ENCODE measurements at places on chromosomes 2 and 18.

DNA sequence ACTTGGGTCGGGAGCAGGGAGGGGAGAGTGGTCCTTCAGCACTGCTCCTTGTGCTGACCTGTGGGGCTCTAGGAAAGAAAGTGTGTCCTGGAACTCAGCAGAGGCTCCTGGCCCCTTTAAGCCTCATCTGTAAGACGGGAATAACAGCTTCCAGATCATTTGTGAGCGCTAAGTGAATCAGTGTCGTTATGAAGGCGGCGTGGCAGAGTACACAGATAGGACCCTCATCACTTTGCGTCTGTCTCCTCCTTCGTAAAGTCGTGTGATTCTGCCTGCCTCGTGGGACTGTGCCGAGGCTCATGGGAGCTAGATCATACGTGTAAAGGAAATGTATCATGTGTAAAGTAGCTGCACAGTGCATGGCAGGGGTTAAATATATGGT is 18.6 kb downstream of the COLEC11 start:
- no peak for DNase-seq

- no peak for DNase-seq
Observed at GRCh38 chr2:193783681-193784080, 1588.9 kb upstream of the TMEFF2 start.

GRCh38 chr2:241965931-241966412 is 96.4 kb downstream of the RTP5 start:
- DNase-seq: peak; percentile 97

DNA sequence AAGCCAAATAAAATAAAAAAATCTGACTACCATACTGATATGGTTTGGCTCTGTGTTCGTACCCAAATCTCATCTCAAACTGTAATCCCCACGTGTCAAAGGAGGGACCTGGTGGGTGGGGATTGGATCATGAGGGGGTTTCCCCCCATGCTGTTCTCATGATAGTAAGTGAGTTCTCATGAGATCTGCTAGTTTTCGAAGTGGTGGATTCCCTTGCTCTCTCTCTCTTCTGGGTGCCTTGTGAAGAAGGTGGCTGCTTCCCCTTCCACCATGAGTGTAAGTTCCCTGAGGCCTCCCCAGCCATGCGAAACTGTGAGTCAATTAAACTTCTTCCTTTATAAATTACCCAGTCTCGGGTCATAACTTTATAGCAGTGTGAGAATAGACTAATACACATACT is 123.8 kb upstream of the WDSUB1 start:
- DNase-seq: no peak

DNA sequence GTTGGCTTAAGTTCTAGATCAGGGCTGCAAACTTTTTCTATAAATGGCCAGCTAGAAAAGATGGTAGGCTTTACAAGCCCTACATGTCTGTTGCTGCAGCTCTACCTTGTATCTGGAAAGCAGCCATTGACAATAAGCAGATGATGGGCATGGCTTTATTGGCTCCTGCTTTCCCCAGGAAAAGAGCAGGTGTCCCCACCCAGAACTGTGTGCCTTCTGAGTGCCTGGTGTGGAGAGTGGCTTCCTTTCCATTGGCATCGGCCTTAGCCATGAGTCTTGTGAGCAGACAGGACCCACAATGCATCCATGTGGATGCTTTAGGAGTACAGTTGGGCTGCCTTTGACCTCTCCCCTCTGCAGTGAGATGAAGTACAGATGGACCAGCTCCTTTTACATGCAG is 120.2 kb downstream of the CD8B2 start:
- no peak for DNase-seq

DNA sequence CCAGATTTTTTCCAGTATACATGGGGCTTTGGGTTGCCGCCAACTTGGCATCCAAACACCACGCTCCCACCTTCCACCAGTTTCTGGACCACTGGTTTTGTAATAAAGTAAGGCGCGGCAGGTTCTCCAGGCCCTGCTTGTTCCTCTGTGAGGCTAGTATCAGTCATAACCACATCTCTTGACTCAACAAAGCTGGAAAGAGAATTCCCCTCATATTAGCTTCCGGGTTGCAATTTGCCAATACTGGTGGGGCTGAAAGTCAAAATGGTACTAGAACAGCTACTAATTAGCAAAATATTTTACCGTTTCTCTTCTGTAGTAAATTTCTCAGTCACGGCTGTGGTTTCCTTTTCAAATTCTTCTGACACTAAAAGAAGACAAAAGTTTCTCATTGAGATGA is 25.0 kb downstream of the TTN start:
- no peak for DNase-seq

DNA sequence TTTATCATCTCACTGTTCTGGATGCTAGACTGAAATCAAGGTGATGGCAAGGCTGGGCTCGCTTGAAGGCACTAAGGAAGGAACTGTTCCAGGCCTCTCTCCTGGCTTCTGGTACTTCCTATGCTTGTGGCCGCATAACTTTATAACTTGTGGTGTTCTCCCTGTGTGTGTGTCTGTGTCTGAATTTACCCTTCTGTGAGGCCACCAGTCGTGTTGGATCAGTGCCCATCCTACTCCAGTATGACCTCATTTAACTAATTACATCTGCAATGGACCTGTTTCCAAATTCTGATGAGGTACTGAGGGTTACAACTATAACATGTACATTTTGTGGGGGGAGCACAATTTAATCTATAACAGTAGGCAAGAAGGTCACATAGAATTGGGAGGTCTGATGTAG is 41.6 kb downstream of the LYPD6B start:
- DNase-seq: no peak

DNA sequence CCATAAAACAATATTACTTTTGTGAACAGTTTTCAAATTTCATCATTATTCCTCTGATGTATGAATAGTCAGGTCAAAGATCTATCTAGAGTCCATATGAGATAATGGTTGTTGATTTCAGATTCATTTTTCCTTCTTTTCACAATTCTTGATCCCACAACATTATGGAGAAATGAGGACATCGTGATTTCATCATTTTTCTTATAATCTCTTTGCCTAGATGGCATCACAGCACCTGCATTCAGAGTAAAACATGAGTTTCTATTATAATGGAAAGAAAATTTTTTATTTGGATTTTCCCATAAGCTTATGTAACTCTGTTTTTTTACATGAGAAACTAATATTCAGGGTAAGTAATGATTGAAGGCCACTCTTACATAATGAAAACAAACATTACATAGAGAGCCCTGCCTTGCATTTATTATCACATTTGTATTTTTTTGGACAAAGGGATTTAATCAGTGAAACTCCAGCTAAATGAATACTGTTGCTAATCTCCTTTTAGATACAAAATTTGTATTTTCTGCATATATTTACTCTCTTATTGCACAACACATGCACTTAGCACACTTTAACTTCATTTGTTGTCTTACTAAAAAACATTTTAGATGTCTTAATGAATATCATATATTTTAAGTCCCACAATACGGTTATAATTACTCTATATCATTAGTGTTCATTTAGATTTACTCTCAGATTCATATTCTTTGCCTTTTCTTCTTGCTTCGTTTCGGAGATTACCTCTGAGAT is 188.4 kb upstream of the KYNU start:
- DNase-seq: no peak

- DNase-seq: no peak
Observed at GRCh38 chr2:141957827-141958450, 172.9 kb downstream of the LRP1B start.

DNA sequence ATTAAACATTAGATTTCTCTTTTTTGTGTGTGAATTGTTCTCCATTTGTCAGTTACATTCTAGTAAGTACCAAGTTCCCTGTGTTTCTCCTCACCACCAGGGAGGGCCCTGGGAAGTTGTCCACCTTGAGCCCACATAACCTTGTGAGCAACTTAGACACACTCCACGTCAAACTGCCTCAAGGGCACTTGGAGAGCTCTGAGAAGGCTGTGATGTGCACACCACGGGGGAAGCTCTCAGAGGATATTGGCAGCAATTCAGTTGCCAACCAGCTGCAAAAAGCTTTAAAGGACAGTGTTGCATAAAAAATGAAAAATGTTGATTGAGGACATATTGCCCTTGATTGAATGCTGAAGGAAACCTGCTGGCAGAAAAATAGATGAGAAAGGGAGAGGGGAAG is 743.6 kb downstream of the RNF144A start:
- no peak for DNase-seq

DNA sequence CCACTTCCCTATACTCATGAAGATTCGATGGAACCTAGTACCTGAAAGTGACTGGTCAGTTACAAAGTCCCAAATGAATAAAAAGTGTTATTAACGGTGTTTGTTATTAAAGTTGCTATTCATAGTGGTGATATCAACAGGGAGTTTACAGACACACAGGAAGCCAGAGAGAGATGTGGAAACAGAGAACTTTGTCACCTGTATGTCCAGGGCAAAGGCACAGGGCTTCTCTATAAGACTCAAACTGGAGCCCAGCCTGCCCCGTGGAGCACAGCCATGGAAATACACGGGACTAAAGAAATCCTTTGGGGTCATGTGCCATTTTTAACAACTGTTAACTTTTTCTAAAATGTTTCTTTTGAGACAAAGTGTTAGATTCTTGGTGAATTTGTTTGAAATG is 68.5 kb downstream of the KLF7 start:
- no peak for DNase-seq

- DNase-seq: no peak
Observed at GRCh38 chr2:105858868-105859693, 114.4 kb downstream of the NCK2 start.

DNA sequence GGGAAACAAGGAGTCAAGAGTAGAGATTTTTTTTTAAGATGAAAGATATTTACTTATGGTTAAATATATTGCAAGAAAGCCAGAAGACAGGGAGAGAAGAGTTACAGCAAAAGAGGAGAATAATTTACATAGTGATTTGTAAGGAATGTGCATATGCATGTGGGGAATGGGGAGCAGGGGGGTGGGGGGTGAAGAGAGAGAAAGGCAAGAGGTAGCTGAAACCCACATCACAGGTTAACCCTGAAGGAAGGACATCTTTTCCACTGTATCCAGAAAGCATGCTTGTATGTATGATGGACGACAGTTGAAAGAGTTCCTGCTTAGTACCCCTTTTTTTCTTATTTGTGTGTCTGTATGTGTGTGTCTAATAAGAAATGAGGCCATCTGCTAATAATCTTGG is 371.9 kb downstream of the RAD51AP2 start:
- no peak for DNase-seq

Data from non-pigmented ciliary epithelial cell (primary cell).